ENCODE measurements at places on chromosomes 5 and 9.

GRCh38 chr9:16417161-16417560 lies 453.3 kb downstream of the BNC2 start:
- DNase-seq = no peak

DNA sequence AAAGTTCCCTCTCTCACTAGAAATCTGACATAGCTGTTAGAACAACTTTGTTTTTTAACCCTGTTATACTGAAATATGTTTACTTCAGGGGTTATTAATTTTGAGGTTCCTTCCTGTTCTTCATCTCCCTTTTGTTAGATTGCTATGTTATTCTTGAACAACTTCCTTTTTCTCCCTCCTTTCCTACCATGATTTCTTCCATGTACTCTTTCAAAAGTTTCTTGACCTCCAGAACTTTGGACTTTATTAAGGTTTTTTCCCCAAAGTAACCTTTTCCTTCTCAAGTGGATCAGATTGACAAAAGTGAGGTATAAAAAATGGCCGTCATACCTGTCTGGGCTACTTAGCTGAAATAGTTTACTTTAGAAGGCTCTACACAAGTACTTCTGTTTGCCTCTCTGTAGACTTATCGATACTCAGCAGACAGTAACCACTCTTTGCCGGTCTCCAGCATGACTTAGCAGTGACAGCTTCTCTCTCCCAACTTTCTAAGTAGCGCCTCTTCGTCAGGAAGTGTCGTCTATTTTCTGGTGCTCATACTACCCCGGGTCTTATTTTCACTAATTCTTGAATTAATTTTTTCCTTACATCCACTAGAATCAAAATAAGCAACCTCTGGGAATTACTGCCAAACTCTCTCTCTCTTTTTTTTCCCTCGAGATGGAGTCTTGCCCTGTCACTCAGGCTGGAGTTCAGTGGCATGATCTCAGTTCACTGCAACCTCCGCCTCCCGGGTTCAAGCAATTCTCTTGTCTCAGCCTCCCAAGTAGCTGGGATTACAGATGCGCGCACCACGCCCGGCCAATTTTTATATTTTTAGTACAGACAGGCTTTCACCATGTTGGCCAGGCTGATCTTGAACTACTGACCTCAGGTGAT lies 19.7 kb downstream of the NFIL3 start:
- DNase-seq = no peak

DNA sequence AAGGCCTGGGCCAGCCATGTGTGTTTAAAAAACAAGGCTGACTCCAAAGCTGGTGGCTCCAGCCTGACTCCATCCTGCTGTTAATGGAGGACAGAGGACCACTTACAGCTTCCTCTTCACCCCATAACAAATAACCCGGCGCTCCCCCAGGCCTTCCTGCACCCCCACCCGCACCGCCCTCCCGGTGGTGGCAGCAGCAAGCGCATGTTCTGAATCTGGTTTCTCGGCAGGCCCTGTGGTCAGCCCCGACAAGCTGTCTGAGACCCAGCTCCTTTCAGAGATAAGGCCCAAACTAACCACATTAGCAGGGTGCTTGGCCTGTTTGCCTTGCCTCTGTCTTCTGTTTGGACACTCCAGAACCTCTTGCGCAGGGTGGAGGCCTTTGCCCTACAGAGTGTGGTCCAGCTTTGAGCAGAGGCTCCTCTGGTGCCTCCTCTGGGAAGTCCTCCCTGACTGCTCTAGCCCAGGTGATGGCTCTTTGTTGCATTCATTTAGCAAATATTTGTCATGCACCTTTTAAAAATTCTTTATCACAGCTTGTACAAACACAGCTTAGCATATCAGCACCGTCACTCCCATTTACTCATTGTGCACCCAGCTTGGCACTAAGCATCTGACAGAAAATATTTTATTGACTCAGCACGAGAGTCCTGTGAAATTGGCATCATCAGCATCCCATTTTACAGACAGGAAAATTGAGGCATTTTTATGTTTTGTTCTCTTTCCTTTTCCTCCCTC lies 78.4 kb downstream of the NDFIP1 start:
- no peak for DNase-seq

DNA sequence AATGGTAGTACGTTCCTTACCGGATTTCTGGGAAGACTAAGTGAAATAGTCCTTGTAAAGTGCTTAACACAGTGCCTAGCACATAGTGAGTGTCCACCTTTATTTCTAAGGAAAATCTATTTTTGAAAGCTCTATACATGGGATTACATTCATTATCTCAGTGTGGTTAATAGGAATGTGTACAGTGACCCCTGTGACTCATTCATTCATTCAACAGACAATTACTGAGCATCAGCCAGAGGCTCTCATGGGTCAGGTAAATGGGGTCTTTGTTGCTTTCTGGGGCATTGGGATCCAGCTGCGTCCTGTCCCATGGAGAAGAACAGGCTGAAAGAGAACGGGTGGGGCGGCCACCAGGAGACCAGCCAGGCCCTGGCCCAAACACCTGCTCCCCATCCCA lies 226.2 kb upstream of the TBC1D2 start:
- DNase-seq = no peak

Data from ovary (tissue), 10 donors.